ENCODE measurements at places on chromosomes 4 and X.

DNA sequence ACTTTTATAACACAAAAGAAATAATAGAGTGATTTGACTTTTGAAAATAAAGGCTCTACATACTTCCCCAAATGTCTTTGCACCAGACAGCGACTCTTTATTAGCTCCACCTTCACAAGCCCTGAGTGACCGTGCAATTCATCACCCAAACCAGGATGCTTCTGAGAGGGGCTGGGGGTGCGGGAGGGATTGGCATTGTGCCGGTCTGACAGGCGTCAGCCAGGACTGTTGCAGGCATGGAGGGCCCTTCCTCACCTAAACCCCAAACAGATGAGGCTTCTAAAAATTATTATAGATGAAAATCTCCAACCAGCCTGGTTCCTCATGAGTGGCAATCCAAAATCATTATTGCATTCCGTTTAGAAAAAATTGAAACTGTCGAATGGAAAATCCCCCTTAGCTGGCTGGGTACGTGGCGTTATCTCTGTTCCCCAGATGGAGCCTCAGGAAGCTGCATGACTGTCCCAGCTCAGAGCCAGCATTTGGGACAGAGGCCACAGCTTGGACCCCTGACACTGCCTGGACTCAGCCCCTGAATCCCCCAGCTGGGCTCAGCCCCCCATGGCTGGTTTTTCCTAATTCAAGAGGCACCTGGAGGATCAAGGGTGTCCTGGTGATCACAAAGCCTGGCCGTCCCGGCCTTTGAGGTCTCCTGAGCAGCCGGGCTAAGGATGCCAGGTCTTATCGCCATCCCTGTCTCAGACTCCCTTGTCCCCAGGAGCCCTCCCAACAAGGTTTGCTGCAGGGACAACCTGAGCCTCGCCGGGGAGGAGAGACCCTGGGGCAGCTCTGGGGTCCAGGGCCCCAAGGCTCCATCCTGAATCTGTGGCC lies 60.4 kb downstream of the SORCS2 start:
- no peak for DNase-seq

- no peak for DNase-seq
These were observed 109.5 kb downstream of the DDX60 start for GRCh38 chr4:168208957-168209614.

DNA sequence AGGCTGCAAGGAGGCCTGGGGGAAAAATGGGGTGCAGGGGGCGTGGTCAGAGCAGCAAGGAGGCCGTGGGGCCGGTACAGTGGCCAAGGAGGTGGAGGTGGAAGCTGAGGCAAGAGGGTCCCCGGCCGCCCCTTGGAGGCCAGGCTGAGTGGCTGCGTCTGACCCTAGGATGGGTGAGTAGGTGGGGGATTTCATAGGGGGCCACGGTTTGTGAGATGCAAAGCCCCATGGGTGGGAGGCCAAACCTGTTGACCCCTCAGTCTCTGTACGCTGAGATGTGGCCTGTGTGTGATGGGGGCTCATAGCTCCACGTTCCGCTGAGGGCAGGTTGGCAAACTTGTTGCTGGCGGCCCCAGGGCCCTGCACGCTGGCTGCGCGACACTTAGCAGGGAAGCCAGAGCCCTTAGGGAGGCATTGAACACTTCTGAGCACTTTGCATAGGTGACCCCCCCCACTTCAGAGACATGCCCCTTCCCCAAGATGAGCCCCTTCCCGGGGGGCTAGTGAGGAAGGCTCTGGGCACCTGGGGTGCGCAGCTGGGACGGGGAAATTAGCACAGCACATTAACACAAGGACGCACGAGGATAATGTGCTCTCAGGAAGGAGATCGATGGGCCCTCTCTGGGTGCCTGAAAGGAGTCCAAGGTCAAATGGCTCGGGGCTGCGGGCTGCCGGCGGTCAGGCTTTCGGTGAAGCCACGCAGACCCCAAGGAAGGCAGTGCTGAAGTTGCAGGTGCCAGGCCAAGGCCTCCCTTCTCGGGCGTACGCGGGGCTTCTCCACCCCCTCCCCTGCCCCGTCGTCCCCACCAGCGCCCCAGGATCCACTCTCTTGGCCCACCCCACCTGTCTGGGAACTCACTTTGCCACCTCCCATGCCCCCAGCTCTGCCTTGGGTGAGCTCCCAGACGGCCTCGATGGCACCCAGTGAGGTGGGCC lies 107.4 kb downstream of the HMX1 start:
- no peak for DNase-seq

DNA sequence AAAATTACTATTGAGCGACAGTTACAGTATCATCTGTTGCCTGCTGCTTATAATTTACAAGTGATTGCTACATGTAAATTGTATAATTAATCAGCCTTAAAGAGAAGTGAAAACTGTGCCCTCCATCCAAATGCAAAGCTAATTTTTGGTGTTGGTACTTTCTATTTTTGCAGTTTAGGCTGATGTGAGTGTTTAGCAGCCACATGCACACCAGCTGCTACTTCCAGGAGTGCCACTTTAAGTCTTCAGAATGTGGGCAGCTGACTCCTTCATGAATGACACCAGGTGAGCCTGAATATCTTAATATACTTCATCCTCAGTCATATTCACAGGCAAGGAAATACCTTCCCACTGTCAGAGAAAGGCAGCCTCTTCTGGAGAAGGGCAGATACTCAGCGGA lies 149.8 kb upstream of the RASGEF1B start:
- no peak for DNase-seq

- DNase-seq: no peak
These were observed 60.2 kb downstream of the TMEM154 start for GRCh38 chr4:152619556-152619955.

DNA sequence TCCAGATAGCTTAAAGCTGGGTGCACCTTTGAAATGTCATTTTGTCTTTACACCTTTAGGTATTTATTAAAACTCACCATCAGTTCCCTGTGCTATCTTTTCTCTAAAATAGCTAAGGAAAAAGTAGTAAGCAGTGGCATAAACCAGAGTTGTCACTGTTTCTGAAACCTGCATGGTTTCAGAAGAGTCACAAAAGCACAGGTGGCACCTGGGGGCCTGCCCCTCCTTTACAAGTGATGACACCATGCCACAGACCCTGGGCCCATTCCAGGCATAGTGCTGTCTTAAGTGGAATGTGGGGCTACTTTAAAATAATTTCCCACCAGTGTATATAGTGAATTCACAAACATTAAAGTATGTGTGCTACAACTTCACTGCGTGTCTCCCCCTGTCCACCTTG lies 47.8 kb downstream of the DCUN1D4 start:
- no peak for DNase-seq

DNA sequence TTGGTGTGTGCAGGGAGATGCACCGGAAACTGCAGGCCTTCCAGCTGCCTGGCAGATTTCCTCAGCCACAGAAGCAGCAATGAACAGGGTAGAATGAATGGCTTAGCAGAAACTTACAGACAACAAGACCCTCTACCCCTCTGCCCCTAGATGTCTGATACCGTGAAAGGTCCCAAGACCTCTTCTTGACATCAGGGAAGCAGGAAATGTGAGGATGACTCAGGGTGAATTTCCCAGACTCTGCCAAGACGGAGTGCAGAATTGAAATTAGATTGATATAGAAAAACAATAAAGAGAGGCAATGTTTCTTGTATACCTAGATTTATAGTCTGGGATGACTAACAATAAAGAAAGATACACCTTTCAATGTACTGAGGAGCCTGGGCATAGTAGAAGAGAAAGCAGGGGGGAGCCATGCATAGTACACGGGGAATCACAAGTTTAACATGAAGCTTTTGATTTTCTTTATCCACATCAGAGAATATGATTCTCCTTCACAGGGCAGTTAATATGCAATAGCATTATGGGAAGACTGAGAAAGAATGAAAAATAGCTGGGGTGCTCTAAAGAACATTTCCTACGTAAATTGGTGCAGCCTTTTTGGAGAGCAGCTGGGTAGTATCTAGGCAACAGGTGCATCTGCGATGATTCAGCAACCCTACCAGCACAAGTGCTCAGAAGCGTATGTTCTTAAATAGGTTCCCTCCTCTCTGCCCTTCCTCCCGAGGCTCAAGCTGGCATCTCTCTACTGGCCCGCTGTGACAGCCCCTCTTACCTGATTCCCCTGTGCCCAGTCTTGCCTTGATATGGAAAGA lies 18.3 kb upstream of the CXCR3 start:
- DNase-seq: no peak

- DNase-seq: no peak
These were observed 288.2 kb downstream of the IL1RAPL2 start for GRCh38 chrX:104854188-104854587.

- DNase-seq: peak; percentile 77
These were observed 4.3 kb downstream of the BLOC1S4 start for GRCh38 chr4:6720202-6720699.

- DNase-seq: no peak
These were observed 153.0 kb downstream of the KDM6A start for GRCh38 chrX:45026036-45026435.

DNA sequence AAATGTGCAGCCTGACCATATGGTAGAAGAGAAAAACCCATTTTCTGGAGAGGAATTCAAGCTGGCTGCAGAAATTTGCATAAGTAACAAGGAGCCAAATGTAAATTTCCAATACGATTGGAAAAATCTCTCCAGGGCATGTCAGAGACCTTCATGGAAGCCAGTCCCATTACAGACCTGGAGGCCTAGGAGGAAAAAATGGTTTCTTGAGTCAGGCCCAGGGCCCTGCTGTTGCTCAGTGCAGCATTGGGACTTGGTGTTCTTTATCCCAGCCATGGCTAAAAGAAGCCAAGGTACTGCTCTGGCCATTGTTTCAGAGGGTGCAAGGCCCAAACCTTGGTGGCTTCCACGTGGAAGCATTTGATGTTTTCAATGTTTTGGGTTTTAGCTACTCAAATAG lies 70.6 kb downstream of the MAGEC2 start:
- no peak for DNase-seq

- DNase-seq: no peak
These were observed 115.6 kb downstream of the CAMK2D start for GRCh38 chr4:113645771-113646441.

- DNase-seq: no peak
These were observed 80.1 kb downstream of the ANAPC4 start for GRCh38 chr4:25457053-25457715.

GRCh38 chr4:12487000-12487399 lies 997.1 kb downstream of the RAB28 start:
- no peak for DNase-seq

DNA sequence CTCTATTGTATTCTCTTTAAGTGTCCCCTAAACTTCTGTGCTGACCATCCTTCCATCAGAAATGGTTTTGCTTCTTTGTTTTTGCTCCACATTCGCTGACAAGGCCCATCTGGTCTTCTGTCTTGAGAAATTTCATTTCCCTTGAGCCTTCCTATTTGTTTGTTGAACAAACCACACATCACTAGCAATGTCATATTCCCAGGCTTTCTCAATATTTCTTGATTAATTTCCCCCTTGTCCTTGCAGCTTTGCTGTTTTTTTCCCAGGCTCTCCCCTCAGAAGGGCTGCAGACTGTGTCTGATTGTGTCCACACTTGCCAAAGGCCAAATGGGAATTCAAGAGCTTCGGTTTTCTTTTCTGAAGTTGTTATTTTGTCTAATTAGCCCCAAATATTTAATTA lies 158.9 kb downstream of the MID1IP1 start:
- DNase-seq: no peak

GRCh38 chr4:92678292-92678691 lies 374.5 kb downstream of the GRID2 start:
- no peak for DNase-seq

GRCh38 chr4:155591738-155592143 lies 74.9 kb upstream of the GUCY1A1 start:
- no peak for DNase-seq

DNA sequence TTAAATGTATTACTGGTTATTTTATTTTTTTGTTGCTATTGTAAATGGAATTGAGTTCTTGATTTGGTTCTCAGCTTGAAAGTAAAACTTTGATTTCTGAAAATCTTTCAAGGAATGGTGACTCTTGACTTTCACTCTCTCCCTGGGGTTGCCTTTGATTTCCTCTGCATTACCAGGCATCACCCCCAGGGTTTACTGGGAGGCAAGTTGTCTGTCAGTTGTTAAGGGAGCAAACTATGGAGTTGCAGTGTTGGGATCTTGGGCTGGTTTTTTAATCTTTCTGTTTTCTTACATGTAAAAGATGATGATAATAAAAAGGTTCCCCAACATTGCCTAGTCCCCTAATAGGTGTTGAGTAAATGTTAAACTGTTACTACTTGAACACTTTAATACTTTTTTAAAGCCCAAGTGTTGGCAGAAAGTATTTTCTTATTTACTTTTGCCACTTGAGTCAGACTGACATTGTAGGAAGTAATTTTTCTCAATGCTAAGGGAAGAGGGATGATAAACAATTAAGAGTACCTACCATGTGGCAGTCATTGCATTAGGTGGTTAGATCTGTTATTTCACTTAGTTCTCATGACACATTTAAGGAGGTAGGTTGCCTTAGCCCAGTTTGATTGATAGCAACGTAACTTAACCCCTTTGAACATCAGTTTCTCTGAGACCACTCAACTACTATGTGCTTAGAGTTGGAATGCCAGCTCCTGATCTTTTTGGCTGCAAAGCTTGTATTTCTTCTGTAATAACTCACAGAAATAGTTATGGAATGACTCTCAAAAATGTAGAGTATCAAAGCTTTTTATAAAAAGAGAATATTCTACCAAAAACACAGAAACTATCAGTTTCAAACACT lies 67.1 kb downstream of the DCLK2 start:
- DNase-seq: no peak

DNA sequence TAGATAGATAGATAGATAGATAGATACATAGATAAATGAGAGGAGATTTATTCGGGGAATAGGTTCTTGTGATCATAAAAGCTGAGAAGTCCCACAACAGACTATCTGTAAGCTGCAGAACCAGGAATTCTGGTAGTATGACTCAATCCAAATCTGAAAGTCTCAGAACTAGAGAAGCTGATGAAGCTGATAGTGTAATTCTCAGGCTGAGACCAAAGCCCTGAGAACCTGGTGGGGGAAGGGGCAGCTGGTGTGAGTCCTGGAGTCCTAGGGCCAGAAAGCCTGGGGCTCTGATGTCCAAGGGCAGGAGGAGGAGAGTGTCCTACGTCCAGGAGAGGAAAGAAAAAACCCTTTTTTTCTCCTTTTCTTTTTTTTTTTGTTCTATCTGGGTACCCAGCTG lies 8.0 kb upstream of the BANK1 start:
- DNase-seq: no peak

DNA sequence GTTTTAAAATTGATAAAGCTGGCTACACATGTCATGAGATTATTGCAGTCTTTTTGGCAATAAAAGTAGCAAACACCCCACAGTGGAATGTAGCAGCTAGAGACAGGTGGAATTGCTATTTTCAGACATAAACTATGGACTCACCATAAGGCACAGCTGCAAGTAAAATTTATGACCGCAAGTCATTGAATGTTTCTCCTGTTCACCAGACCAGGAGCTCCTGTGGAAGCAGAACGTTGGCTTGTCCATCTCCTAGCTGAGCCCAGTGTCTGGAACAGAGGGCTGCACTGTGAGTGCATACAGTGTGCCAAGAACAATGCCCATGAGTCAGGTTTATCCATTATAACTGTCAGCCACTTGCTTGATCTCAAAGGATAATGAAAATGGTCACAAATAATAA lies 538.2 kb downstream of the INPP4B start:
- DNase-seq: no peak

DNA sequence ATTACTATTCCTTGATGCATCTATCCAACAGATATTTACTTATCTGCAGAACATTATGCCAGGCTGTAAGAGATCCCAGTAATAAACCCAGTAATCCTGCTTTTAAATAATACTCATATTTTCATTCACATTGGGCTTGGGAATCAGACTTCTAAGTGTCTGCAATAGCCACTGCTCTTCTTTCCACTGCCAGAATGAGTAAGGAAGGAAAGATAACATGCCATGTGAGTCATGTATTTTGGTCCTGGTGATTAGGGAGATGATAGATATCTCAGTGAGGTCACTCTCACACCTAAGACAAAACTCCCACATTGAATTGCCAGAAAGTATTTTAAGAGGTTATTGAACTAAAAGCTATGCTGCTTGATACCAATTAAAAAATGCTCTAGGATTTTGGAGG lies 13.9 kb upstream of the HEPH start:
- DNase-seq: no peak

All from activated CD4-positive, alpha-beta T cell treated with anti-CD3 and anti-CD28 coated beads for 24 hours (primary cell).